Activated naive CD4-positive, alpha-beta T cell treated with anti-CD3 and anti-CD28 coated beads, Interleukin-2, amount 10 ng/mL, durations not matched to agents 5 hours and 36 hours (primary cell): ENCODE measurements at places on chromosomes 7 and 10. TPM values are rescaled to one million over a fixed set of nuclear protein-coding genes. Genes with fewer than 3 reads are reported as not detected.

The GRID2IP gene
- 0.12 TPM for total RNA-seq

The EGR2 gene
- total RNA-seq, result 2.0 TPM

The SEMA3D gene
- not detected for total RNA-seq

The SYNPO2L gene
- total RNA-seq, result not detected

The KLF14 gene
- not detected for total RNA-seq

The HHEX gene
- not detected for total RNA-seq

The ETV1 gene
- not detected for total RNA-seq

The SPDYE11 gene
- total RNA-seq, result not detected

The JAKMIP3 gene
- total RNA-seq, result 0.31 TPM

The AKR1D1 gene
- total RNA-seq, result not detected
